AG09319 (cell line): ENCODE measurements at places on chromosomes 5 and 9.

GRCh38 chr5:169065400-169065799 lies 235.5 kb downstream of the SLIT3 start:
- DNase-seq: no peak

GRCh38 chr5:116621599-116621998 lies 47.0 kb upstream of the SEMA6A start:
- DNase-seq: no peak

DNA sequence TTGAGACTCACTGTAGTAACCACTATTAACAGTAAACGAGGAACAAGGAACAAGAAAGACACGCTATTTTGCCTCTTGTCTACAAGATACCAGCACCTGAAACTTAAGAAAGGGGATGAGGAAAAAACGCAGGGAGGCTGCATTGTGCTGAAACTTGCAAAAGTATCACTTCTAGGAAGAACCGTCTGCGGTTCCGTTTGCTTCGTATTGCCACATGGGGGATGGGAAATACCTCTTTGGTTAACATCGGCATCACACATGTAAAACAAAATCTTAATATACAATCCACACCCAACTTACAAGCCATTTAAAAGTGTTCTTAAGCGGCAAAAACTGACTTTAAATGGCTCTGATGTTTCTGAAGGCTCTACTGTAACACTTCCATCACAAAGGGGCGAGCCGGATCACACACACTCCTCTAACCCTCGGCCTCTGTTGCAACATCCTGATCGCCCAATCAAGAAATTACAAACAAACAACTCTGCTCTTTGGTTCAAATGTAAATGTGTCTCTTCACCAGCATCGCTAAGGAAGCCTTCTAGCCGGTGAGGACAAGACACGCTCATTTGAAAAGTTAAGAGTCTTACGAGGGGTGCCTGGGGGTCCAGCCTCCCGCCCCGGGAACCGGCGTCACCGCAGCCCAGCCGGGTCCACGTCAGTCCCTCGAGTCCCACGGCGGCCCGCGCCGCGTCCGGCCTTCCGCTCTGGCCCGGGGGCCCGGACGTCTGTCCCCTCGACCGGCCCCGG lies 621 bp downstream of the SEC16A start:
- DNase-seq: no peak

- peak; percentile 69 for DNase-seq
Measured at GRCh38 chr9:129225815-129226214, 47.8 kb upstream of the IER5L start.

GRCh38 chr9:121237916-121238315 lies 30.0 kb upstream of the GSN start:
- DNase-seq: no peak
